ENCODE measurements at places on chromosomes 6 and 20.

- no peak for DNase-seq
Measured at GRCh38 chr6:14075095-14075503, 42.5 kb upstream of the CD83 start.

DNA sequence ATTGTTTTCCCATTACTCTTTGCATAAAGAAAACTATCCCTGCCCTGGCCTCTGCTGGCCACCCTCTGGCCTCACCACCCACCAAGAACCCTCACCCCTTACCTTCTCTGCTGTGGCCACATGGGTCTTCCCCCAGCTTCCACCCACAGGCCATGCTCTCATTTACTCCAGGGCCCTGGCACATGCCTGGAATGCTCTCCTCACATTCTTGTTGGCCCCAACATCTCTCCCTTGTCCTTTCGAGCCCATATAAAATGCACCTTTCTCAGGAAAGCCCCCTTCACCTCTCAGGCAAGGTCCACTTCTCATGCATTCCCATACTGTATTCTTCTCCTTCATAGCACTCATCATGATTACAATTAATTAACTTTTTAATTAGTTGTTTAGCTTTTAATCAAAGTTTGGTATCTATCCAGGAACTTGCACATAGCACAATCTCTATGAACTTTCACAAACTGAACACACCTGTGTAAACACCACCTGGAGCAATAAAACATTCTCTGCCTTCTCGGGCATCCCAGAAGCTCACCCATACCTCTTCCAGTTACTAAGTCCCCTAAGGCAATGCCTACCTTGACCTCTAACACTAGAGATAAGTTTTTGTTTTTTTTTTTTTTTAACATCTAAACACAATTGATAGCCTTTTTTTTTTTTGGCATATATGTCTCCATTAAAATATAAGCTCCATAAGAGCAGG is 617.2 kb downstream of the PTPRT start:
- DNase-seq, result no peak

DNA sequence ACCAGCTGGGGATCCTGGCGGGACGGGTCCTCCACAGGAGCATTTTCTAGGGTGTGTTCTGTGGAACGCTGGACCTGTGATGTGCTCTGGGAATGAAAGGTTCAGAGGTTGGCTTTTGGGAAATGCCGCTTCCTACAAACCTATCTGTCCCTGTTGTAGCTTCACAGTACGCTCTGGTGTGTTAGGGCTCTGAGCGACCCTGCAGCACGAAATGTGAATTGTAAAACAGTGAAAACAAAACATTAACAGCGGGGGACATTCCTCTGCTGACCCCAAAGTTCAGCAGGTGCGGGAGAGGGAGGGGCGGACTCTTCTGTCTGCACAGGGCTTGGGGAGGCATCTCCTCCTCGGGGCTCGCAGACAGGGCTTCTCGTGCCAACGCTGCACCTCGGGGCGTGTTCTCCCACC is 155.9 kb downstream of the NRN1 start:
- no peak for DNase-seq

DNA sequence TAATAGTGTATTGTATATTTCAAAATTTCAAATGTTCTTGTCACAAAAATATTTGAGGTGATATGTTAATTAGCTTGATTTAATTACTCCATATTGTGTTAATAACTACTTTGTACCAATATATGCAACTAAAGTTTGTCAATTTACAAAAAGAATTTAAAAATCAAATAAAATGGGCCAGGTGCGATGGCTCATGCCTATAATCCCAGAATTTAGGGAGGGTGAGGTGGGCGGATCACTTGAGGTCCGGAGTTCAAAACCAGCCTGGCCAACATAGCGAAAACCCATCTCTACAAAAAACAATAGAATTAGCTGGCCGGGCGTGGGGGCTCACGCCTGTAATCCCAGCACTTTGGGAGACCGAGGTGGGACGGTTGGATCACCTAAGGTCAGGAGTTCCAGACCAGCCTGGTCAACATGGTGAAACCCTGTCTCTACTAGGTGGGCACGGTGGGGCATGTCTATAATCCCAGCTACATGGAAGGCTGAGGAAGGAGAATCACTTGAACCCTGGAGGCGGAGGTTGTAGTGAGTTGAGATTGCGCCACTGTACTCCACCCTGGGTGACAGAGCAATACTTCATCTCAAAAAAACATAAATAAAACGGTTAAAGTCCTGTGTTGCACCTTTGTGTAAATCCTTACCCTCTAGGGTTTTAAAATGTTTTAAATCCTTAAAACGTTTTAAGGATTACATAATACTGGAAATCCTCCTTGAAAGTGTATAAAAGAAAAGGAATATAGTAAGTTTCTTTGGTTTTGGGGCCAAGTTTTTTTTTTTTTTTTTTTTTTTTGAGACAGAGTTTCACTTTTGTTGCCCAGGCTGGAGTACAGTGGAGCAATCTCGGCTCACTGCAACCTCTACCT is 4.0 kb downstream of the HSPA1B start:
- DNase-seq, result no peak

GRCh38 chr20:2108498-2108897 is 6.9 kb downstream of the STK35 start:
- no peak for DNase-seq

DNA sequence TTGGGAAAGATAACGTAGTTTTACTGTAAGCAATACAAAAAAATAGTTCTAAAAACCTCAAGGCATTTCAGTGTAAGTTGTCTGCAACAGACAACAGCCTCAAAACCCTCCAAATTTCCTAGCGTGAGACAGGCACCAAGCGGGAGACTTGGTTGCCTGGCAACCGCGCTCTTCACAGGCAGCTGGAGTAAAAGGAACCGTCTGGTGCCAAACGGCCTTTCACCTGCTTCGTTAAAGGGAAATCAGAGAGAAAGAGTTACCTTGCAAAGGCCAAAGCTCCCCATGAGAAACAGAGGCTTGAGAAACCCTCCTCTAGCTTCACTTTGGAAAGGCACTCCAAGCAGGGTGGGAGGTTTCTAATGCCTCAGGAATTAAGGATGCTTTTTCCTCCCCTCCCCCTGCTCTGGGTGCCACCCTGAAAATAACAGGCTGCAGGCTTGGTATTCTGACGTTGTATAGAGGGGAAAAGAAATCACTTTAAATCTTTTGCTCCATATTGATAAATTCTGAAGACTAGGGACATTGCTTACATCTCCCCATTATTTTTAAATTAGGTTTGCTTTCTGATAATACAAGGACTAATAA is 129.7 kb upstream of the UFL1 start:
- no peak for DNase-seq
